ENCODE measurements at places on chromosomes 6 and 20.

DNA sequence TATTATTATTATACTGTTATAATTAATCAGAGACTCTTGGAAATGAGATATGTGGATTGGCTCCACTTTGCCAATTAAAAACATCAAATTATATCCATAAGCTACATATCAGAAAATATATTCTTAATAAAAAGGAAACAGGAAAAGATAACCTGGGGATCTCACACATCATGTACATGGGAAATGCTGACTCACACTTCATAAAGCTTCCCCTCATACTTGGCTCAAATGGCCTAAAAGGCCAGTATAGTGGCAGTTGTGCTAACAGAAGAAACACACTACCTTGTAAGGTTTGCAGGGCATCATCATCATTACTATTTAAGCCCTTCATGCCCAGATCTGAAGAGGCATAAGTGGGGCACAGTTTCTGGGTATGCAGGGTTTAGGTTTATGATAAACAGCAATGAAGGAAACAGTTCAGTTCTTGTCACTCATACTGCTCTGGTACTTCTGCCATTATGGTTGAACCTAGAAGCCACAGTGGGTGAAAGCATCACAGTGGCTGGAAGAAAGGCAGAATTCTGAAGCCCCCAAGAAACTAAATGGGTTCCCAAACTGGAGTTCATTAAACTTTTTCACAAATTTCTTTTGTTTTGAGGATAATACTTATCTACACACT, 60.6 kb downstream of the BTBD9 start:
- DNase-seq = no peak

- DNase-seq = no peak
These were observed 89.2 kb downstream of the DNAH8 start for GRCh38 chr6:38804358-38804757.

DNA sequence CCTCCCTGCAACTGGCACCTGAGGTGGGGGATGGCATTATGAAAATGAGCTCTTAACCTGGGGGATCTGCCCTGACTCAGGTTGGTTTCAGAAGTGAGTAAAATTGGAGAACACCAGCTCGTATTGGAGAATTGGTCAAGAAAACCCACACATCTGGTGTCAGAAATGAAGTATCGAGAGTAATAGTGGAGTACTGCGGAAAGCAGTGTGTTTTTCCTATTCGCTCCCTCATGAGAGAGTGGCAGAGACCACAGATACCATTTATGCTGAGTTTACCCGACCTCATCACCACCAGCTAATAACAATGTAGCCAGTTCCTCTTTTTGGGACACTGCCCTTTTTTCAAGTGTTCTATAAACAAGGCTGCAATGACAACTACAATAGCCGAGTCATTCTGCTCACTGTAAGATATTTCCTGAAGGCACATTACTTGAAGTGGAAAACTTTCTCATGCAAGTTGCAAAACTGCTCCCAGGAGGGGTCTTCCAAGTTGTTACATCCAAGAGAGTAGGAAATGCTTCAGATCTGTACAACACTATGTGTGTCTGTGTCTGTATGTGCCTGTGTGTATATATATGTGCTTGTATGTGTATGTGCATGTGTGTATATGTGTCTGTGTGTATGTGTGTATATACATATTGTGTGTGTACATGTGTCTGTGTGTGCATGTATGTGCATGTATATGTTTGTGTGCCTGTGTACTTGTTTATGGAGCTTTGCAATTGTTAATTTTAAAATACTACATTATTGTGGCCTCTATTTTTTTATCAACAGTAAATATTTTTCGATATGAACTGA, 106.0 kb upstream of the CST7 start:
- no peak for DNase-seq

DNA sequence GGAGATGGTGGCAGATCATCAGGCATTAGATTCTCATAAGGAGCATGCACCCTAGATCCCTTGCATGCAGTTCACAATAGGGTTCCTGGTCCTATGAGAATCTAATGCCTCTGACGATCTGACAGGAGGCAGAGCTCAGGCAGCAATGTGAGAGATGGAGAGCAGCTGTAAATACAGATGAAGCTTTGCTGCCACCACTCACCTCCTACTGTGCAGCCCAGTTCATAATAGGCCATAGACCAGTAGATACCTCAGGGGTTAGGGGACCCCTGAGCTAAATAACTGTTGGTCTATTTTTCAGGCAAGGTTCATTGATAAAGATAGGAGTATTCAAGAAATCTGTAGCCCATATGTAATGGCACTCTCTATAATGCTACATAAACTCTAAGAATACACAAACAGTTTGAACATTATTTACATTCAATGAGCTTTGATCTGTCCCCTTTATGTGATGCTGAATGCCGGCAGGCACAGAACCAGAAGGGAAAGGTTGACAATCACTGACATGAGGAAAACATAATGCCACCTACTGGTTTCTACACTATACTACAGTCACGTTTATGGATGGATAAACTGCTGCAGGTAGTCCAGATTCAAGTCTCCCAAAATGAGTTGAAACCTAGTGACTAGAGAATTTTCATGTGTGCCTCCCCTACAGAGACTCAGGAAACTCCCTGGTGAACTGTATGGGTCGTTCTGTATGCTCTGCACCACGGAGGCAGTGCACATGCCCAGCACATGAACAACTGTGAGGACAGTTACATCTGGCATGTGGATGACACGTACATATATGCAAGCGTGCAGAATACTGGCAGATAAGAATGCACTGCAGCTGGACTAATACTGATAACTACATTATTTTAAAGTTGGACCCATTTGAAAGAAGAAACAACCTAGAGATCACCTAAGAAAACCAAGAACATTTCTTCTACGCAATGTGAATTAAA, 72.0 kb downstream of the DST start:
- no peak for DNase-seq

GRCh38 chr6:72504406-72504805, 117.5 kb upstream of the KCNQ5 start:
- DNase-seq = no peak

DNA sequence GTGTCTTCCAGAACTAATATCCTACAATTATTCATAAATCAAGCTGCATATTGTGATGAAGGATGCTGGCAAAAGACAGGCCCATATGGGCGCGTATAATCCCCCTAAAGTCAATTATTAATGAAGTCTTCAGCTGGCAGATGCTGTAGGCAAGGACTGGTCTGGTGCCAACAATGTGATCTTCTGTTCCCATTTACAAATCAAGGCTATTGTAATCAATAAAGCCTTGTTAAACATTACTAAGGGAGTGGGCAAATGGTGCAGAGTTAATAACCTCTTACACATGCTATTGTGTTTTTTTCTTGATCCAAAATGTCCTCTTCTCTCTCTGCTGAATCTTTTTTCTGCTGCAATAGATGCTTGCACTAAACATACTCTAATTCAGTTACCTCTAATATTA, 119.0 kb downstream of the ALDH8A1 start:
- DNase-seq = no peak

DNA sequence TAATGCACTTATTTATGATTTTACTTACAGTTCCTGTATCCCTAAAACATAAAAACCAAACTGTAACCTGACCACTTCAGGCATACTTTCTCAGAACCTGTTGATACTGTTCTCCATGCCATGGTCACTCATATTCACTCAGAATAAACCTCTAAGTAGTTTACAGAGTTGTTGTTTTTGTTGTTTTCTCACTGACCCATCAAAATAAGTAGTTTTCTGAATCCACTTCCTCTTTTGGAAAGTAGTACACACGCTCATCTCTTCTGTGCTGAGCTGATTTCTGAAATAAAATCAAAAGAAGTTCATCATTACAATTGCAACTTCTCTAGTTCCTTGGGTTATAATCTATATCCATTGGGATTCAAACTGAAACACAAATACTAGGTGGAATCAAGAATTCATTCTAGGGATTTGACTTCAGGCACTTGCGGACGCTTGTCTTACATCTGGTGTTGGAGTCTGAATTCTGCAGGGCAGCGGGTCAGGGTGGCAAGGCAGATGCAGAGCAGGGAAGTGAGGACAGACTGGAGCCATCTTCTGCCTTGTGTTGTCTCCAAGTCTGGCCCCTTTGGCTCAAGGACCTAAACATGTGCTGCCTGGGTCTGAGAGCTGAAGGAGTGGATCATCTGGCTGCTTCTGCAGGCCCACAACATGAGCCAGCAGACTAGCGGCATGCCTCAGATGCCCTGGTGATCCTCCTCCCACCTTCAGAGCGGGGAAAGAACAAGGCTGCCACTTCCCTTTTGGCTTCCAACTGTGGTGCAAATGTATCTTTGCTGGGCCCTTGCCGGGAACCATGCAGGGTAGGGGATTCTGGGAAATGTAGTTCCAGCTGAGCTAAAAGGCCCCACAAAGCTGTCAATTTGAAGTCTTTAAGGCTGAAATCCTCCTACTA, 167.9 kb upstream of the MYLIP start:
- no peak for DNase-seq
